ENCODE measurements at places on chromosomes 13 and 19. TPM values are rescaled to one million over a fixed set of nuclear protein-coding genes. Genes with fewer than 3 reads are reported as not detected.

DNA sequence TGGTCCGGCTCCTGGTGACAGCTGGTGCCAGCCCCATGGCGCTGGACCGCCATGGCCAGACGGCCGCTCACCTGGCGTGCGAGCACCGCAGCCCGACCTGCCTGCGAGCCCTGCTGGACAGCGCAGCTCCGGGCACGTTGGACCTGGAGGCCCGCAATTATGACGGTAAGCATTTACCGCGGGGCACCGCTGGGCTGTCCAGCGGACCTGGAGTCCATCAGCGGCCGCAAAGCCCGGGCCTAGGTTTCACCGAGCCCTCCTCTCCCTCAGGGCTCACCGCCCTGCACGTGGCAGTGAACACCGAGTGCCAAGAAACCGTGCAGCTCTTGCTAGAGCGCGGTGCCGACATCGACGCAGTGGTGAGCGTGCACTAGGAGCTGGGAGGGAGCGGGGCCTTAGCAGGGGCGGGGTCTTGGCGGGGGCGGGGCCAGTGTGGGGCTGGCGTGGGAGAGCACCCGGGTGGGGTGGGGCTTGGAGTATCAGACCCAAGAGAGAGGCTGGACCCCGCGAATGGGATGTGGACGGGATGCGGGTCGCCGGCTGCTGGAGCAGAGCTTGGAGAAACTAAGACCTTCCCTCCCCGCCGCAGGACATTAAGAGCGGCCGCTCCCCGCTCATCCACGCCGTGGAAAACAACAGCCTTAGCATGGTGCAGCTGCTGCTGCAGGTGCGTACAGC, 8.7 kb downstream of the BCL3 start:
- H3K27ac ChIP-seq, result peak overlapping the region; percentile 98
- H3K27me3 ChIP-seq, result no peaks in the 10 kb centered on the region
- no peak overlapping the region for H3K4me3 ChIP-seq
- no peak for DNase-seq
- H3K36me3 ChIP-seq, result peaks cover 34% of the 10 kb centered on the region

- no peak for DNase-seq
- no peaks in the 10 kb centered on the region for H3K27me3 ChIP-seq
- no peak overlapping the region for H3K4me3 ChIP-seq
- no peak overlapping the region for H3K27ac ChIP-seq
Observed at GRCh38 chr13:111858571-111858970, 208.4 kb upstream of the SOX1 start.

GRCh38 chr13:25541434-25542123, 169.8 kb downstream of the ATP8A2 start:
- no peak overlapping the region for H3K4me3 ChIP-seq
- no peak overlapping the region for H3K27ac ChIP-seq
- H3K36me3 ChIP-seq, result no peaks in the 10 kb centered on the region
- no peak for DNase-seq

DNA sequence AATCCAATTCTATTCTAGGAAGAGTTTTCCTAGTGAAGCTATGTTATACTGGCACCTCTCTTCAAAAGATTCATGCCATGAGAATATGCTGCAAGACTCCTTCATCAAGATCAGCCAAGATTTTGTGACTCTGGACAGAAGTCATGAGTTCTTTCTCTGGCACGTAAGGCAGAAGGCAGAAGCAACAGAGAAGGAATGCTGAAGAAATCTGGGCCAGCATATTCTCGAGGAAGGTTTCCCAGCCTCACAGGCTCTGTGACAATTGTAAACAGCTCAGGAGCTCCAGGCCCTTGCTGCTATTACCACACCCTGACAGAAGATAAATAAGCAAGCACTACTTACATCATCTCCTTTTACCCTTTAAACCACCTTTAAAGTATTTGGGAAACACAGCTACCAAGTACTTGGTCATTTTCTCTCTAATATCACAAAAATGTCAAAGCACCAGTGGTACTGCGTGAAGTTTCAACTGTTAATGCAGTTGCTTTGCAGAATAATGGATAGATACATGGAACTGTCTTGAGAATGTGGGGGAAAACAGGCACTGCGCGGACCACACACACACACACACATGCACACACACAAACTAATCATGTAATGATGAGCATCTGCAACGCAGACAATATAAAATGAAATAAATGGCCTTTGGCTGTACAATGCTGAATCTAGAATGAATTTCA, 55.4 kb downstream of the INTS6 start:
- H3K27ac ChIP-seq, result no peak overlapping the region
- H3K4me3 ChIP-seq, result no peak overlapping the region
- no peaks in the 10 kb centered on the region for H3K4me1 ChIP-seq
- DNase-seq, result peak; percentile 5
- no peaks in the 10 kb centered on the region for H3K36me3 ChIP-seq
- H3K27me3 ChIP-seq, result no peaks in the 10 kb centered on the region

- H3K27me3 ChIP-seq, result no peaks in the 10 kb centered on the region
- H3K4me1 ChIP-seq, result no peaks in the 10 kb centered on the region
- peaks cover 10% of the 10 kb centered on the region for H3K36me3 ChIP-seq
- H3K27ac ChIP-seq, result peak overlapping the region; percentile 97
- peak overlapping the region; percentile 79 for H3K4me3 ChIP-seq
Observed at GRCh38 chr19:43755256-43755801, 567 bp upstream of the SMG9 start.

- peaks cover 17% of the 10 kb centered on the region for H3K36me3 ChIP-seq
- H3K27ac ChIP-seq, result no peak overlapping the region
- no peak for DNase-seq
- H3K4me3 ChIP-seq, result no peak overlapping the region
- no peaks in the 10 kb centered on the region for H3K4me1 ChIP-seq
Observed at GRCh38 chr19:2076526-2076944, 19.6 kb downstream of the MOB3A start.

- H3K27ac ChIP-seq, result no peak overlapping the region
- peaks cover 3% of the 10 kb centered on the region for H3K4me1 ChIP-seq
- DNase-seq, result no peak
- H3K36me3 ChIP-seq, result peaks cover 21% of the 10 kb centered on the region
- no peak overlapping the region for H3K4me3 ChIP-seq
Observed at GRCh38 chr19:17331045-17331558, 3.6 kb downstream of the ANO8 start.

GRCh38 chr13:22925881-22926747, 254.7 kb upstream of the SGCG start:
- H3K4me1 ChIP-seq, result no peaks in the 10 kb centered on the region
- no peak overlapping the region for H3K4me3 ChIP-seq
- no peaks in the 10 kb centered on the region for H3K36me3 ChIP-seq
- peak; percentile 62 for DNase-seq
- H3K27me3 ChIP-seq, result no peaks in the 10 kb centered on the region
- peak overlapping the region; percentile 73 for H3K27ac ChIP-seq

DNA sequence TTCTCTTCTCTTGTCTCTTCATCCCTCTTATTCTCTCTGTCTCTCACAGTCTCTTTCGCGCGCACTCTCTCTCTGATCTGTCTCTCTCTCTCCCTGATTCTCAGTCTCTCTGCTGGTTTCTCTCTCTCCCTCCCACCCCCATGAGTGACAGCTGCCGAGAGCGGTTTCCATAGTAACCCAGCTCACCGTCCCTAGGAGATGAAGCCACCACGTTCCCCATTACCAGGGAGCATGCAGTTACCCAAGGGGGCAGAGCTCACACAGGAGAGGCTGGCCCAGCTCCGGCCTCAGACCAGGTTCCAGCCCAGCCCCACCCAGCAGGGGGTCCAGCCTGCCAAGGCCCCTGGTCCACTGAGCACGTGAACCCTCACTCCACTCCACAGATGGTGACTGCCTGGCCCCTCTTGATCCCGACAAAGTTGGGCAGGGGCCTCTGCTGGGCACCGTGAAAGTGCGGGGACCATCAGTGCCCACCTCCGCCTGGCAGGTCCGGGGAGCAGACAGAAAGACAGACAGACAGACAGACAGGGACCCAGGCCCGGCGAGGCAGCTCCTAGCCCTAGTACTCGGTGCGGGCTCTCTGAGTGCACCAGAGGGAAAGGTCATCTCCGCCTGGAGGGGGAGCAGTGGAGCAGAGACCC, 50.6 kb downstream of the CELF5 start:
- H3K27me3 ChIP-seq, result peaks cover 37% of the 10 kb centered on the region
- H3K36me3 ChIP-seq, result no peaks in the 10 kb centered on the region
- peaks cover 6% of the 10 kb centered on the region for H3K4me1 ChIP-seq
- no peak overlapping the region for H3K4me3 ChIP-seq
- DNase-seq, result no peak

DNA sequence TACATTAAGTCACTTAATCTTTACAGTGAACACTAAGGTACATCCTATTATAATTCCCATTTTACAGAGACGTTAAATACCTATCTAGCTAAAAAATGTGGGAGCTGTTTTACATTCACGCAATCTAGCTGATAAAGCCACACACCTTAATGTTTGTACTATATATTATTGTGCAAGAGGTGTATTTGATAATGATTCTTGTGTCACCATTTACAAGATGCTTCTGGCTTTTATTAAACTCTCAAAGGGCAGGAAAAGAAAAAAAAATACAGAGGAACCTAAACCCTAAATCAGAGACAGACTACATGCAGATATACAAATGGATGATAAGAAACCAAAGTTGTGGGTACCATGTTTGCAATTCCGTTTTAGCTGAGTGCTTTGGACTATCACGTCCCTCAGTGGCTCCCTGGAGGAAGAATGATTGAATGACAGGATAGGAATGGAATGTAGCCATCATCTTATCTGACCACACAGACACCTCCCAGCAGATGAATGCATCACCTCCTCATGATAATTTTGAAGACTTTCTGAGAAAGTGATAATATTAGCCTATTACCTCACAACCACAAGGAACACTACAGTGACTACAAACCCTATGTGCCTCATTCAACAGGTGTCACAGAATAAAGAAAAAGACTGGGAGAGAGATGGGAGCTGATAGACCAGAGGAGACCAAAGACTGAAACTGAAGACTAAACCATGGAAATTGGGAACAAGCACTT, 230.5 kb upstream of the SERP2 start:
- H3K4me3 ChIP-seq, result peak overlapping the region; percentile 70
- peak overlapping the region; percentile 93 for H3K27ac ChIP-seq
- H3K36me3 ChIP-seq, result no peaks in the 10 kb centered on the region
- H3K4me1 ChIP-seq, result peaks cover 4% of the 10 kb centered on the region
- H3K27me3 ChIP-seq, result no peaks in the 10 kb centered on the region

DNA sequence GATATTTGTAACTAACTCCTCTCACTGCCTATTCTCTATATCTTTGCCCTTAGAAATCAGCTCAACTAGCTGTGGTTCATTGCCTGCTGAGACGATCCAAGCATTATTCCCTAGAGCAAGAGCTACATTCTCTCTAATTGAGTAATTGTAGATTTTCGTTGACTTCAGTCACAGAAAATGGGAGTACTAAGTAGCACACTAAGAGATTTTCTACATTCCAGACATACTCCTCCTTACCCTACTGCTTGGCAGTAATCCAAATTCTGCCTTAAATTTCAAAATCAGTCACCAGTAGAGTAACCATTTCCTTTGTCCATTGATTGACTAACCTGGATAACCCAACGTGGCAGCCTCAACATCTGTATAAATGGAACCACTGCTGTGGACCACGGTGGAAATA, 1786.8 kb downstream of the SLITRK5 start:
- H3K4me3 ChIP-seq, result no peak overlapping the region
- H3K36me3 ChIP-seq, result no peaks in the 10 kb centered on the region
- no peak overlapping the region for H3K27ac ChIP-seq
- no peaks in the 10 kb centered on the region for H3K27me3 ChIP-seq

DNA sequence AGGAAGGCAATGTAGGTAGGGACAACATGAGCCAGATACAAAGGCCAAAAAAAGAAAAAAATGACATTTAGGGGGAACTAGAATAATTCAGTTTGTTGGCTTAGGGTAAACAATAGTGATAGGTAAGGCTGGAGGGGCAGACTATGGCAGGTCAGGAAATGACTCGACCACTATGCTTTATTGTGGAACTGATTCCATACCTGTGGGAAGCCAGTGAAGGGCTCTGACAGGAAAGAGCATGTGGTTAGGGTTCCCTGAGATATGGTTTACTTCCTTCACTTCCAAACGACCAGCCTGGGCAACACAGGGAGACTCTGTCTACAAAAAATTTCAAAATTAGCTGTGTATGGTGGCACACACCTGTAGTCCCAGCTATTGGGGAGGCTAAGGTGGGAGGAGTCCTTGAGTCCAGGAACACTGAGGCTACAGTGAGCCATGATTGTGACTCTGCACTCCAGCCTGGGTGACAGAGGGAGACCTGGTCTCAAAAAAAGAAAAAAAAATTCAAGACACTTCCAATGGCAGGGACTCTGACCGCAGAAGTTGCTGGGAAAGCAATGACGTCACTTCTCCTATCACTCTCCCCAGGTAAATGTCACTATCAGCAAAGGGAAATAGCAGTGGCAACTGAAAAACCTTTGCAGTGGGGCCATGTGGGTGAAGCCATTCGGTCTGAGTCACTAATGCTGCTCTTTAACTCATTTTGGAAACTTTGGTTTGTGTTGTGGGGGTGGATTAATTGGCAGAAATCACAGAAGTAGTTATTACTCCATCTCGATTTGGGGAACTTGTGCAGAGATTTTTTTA, 192.8 kb upstream of the TSC22D1 start:
- H3K27me3 ChIP-seq, result no peaks in the 10 kb centered on the region
- H3K27ac ChIP-seq, result no peak overlapping the region
- H3K4me1 ChIP-seq, result peaks cover 1% of the 10 kb centered on the region
- H3K36me3 ChIP-seq, result no peaks in the 10 kb centered on the region

- no peak overlapping the region for H3K4me3 ChIP-seq
- peak overlapping the region; percentile 43 for H3K27ac ChIP-seq
- H3K27me3 ChIP-seq, result peaks cover 6% of the 10 kb centered on the region
- H3K4me1 ChIP-seq, result peaks cover 3% of the 10 kb centered on the region
- no peak for DNase-seq
- no peaks in the 10 kb centered on the region for H3K36me3 ChIP-seq
Observed at GRCh38 chr19:46426506-46427162, 2.1 kb downstream of the PNMA8C start.

DNA sequence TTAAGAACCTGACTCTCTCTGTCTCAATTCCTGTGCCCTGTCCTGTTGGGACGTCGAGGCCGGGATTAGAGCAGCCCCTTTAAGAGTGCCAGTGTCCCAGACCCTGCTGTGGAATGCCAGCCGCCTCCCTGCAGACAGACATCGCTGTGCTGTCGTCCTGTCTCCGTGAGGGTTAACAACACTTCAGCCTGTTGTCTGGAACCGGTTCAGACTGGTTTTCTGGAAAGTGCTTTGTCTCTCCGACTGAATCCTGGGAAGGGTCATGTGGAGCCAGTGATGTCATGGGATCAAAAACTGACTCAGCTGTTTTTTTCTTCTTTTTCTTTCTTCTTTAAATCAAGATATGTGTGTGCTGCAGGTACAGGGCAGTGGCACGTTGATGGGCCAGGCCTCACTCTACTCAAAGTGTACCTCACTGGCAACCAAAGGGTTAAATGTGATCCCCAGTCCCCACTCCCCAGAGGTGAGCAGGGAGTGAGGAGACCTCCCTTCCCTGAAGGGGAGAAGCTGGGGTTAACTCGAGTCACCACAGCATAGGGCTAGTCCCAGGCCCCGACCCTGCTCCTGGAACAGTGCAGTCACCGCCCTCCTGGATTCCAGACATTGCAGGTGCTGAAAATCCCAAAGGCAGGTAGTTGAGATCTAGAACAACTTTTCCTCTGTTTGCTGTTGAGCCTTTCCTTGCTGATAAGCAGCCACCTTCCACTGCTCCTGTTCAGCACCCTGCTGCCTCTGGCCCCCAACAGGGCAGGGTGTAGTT, 50.8 kb downstream of the TSSK6 start:
- no peaks in the 10 kb centered on the region for H3K27me3 ChIP-seq
- peaks cover 44% of the 10 kb centered on the region for H3K36me3 ChIP-seq
- peak; percentile 90 for DNase-seq
- no peak overlapping the region for H3K4me3 ChIP-seq
- no peak overlapping the region for H3K27ac ChIP-seq

Gene DUS3L
- 42.6 TPM for polyA plus RNA-seq

Gene NXNL1
- not detected for polyA plus RNA-seq
